Fibroblast of skin of abdomen (primary cell): ENCODE measurements at places on chromosomes 6 and 20.
A peak's percentile ranks its signal among the peaks of the same experiment; 100 is the strongest.

- no peak for DNase-seq
These were observed 363.0 kb upstream of the SOX4 start for GRCh38 chr6:21230536-21230935.

- no peak for DNase-seq
These were observed 52.9 kb downstream of the ZBTB9 start for GRCh38 chr6:33507261-33507660.

- DNase-seq, result peak; percentile 67
These were observed 24.7 kb downstream of the TBC1D7 start for GRCh38 chr6:13303668-13304017.

DNA sequence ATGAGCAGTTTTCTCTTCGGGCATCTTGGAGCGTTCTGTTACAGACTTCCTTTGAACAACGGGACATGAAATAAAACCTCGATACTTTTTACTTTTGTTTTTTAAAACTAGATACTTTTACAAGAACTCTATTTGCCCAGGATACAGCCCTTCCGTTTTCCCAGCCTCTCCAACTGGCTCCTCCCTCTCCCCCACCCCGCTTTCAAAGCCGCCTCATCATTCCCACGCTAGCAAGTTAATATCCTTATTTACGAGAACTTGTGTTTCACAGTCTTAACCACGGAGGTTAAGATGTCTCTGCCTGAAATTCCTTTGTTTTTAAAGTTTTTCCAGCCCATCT is 241 bp upstream of the CFAP206 start:
- peak; percentile 28 for DNase-seq

GRCh38 chr6:151260205-151260604 is 20.4 kb downstream of the AKAP12 start:
- no peak for DNase-seq

- DNase-seq, result no peak
These were observed 384.1 kb downstream of the LAMA2 start for GRCh38 chr6:129267028-129267427.

DNA sequence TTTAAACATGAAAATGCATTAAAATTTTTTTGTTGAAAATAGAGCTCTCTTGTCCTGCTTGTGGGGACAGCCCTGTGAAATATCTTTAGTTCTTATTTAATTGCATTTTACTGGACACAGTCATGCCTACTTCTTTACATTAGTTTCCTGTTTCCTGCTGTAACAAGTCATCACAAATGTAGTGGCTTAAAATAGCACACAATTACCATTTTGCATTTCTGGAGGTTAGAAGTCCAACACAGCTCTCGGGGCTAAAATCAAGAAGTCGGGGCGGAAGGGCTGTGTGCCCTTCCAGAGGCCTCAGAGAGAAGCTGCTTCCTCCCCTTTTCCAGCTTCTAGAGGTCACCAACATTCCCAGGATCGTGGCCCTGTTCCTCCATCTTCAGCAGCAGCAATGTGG is 29.4 kb downstream of the PNLDC1 start:
- peak; percentile 27 for DNase-seq
